Activated CD4-positive, alpha-beta T cell treated with anti-CD3 and anti-CD28 coated beads for 36 hours (primary cell): ENCODE measurements at places on chromosomes 3 and 15.
A peak's percentile ranks its signal among the peaks of the same experiment; 100 is the strongest.

DNA sequence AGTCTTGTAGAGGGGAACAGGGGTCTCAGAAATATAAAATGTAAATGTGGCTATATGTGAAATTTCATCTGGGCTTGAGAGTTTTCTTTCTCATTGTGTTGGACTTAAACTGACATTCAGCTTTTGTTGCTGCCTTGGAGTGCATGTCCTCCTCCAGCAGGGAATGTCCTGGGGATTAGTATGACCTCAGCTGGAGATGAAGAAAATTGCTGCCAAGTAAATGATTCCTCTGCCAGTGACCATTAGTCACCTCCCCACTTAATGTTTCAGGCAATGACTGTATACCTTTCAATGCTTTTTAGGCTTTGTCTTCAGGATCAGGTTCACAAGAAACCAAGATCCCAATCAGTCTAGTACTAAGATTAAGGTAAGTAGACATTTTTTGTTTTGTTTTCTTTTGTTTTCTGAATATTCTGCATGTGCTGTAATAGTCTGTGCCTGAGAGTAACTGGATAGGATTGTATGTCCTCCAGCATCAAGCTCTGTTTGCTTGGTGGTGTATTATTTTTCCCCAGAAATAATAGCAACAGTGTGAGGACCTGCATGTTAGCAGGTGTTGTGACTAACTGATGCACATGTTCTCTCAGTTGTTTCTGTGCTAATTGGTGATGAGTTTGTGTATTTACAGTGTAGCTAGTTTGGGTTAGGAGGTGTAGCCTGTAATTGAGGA lies 18.1 kb upstream of the SLC22A13 start:
- no peaks in the 10 kb centered on the region for H3K4me1 ChIP-seq
- H3K27ac ChIP-seq = no peak overlapping the region
- DNase-seq = no peak
- H3K4me3 ChIP-seq = no peak overlapping the region

- no peaks in the 10 kb centered on the region for H3K27me3 ChIP-seq
- no peak for DNase-seq
- no peak overlapping the region for H3K27ac ChIP-seq
- no peak overlapping the region for H3K4me3 ChIP-seq
- peaks cover 26% of the 10 kb centered on the region for H3K4me1 ChIP-seq
Measured at GRCh38 chr15:90212221-90213098, 11.3 kb downstream of the SEMA4B start.

- no peak overlapping the region for H3K27ac ChIP-seq
- no peaks in the 10 kb centered on the region for H3K27me3 ChIP-seq
- no peaks in the 10 kb centered on the region for H3K36me3 ChIP-seq
- H3K4me3 ChIP-seq = no peak overlapping the region
- peaks cover 3% of the 10 kb centered on the region for H3K4me1 ChIP-seq
- DNase-seq = peak; percentile 38
Measured at GRCh38 chr3:69250014-69250413, 127.6 kb upstream of the LMOD3 start.

DNA sequence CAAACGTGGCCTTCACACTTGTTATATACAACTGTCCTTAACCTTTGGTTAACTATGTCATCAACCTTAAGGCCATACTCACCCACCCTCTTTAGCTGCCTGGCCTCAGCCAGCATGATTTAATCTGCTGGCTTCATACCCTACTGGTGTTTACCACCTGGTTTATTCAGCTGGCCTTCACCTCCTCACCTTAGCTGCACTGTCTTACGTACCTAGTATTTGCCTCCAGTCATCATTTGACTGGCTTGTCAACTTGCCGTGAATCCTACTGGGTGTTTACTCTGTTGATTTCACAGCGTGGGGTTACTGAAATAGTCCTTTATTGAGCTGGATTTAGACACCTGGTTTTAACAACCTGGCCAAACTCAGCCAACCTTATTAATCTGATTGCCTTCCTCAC lies 102.8 kb downstream of the IL12A start:
- H3K4me3 ChIP-seq = no peak overlapping the region
- DNase-seq = no peak
- H3K27me3 ChIP-seq = no peaks in the 10 kb centered on the region
- H3K4me1 ChIP-seq = no peaks in the 10 kb centered on the region

DNA sequence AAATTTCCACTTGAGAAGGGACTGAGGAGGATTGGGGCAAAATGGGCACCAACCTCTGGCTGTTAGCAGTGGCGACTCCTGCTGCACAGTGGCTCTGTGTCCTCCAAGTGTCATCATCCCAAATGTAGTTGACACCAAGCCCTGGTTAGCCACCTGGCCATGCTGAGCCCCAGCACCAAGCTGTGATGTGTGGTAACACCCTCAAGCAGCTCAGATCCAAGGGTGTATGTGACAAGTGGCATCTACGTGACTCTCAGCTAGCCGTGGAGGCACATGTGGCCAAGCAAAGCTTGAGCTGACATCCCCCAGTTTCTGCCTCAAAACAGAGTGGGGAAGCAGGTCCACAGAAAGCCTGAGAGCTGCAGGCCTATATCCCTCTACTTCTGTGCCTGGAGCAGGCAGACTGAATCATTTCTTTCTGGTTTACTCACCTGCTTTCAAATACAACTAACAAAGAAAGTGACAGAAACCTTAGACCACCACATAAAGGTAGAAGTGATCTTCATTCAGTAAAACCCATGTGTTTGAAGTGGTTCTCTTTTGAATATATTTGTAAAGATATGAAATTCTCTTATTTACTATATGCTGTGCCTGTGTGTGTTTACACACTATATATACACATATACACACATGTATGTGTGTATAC lies 40.0 kb downstream of the FOXP1 start:
- H3K4me3 ChIP-seq = no peak overlapping the region
- no peak overlapping the region for H3K27ac ChIP-seq
- H3K4me1 ChIP-seq = peaks cover 20% of the 10 kb centered on the region
- DNase-seq = peak; percentile 54

GRCh38 chr3:186759231-186759930 lies 24.0 kb upstream of the EIF4A2 start:
- peaks cover 5% of the 10 kb centered on the region for H3K36me3 ChIP-seq
- H3K4me1 ChIP-seq = peaks cover 4% of the 10 kb centered on the region
- H3K27me3 ChIP-seq = peaks cover 4% of the 10 kb centered on the region
- H3K27ac ChIP-seq = no peak overlapping the region

DNA sequence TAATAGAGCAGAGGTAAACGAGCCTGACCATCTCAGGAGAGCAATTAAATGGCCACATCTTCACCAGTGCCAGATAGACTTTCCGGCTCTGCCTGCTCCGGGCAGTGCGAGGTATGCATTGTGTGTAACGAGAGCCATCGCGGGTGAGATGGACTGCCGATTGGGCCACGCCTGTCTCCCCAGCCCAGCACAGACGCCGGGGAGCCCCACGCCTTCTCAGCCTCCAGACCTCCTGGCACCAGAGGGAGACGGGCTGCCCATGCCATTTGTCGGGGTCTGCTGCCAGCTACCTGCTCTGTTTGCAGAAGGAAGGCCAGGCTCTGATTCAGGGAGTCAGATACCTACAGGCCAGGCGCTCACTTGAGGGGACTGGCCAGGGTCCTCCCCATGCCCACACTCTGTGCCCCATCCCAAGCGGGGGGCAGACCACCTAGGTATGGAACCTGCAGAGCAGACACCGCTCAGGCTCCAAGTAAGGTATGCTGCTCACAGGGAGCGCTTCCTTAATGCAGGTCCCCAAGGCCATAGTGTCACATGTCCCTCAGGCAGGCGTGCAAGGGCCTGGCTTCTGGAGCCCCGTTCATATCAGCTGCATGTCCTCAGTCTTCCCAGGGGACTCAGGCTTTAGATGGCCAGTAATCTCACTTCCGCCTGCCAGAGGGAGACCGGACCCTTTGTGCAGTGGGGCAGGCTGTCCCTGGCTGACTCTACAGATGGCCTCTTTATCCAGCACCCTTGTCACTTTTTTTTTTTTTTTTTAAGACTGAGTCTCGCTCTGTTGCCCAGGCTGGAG lies 62.2 kb downstream of the DNAJB8 start:
- no peak for DNase-seq
- no peak overlapping the region for H3K27ac ChIP-seq
- H3K4me3 ChIP-seq = no peak overlapping the region
- no peaks in the 10 kb centered on the region for H3K36me3 ChIP-seq
- no peaks in the 10 kb centered on the region for H3K27me3 ChIP-seq
- H3K4me1 ChIP-seq = no peaks in the 10 kb centered on the region

DNA sequence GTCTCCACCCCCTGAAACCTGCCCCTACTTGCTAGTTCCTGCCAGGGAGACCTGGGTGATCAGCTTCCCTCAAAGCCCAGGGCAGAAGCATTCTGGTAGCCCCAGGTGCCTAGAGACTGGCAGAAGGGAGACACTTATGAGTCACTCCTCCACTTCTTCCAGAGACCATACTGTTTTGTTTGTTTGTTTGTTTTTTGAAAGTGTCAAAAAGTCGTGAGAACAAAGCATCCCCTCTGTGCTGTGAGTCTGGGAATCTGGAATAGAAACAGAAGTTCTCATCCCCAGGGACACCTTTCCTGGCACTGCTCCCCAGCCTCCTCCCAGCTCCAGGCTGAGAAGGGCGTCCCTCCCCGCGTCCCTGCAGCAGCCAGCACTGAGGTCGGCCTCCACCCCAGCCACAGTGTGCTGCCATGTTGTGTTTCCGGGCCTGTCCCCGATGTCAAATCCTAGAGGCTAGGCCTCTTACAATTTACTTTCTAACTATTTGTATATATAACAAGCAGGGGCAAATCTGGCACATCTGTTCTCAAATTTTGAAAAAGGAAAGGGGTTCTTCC lies 573.0 kb downstream of the RBMS3 start:
- no peak overlapping the region for H3K4me3 ChIP-seq
- H3K27ac ChIP-seq = no peak overlapping the region
- H3K36me3 ChIP-seq = no peaks in the 10 kb centered on the region

DNA sequence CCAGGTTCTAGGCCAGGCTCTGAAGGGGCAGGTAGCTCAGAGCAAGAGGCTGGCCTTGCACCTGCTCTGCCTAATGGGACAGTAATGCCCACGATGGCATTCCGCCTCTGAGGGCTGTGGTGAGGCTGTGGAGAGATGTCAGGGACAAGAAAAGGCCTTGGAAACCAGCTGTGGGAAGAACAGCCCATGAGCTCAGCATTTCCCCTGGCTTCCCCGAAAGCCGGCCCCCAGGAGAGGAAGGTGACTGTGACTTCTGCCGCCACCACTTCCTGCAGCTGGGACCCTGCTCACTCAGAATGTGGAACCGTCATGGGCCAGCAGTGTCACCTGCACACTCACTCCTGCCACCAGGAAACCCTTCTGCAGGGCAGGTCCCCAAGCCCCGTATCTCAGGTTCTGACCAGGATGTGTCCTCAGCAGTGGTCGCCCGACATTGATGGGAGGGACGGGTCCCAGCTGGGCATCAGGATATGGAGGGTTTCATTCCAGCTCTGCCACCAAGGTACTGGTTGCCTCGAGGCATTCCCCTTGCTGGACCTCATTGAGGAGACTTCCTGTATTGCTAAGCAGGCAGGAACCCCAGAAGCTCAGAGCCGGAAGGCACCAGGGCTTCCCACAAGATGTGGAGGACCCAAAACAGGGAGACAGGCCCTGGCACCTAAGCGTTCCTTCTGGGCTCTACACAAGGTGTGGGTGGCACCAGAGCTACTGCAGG lies 30.7 kb downstream of the SEMA7A start:
- DNase-seq = peak; percentile 94
- H3K27me3 ChIP-seq = no peaks in the 10 kb centered on the region
- peaks cover 71% of the 10 kb centered on the region for H3K4me1 ChIP-seq
- H3K36me3 ChIP-seq = no peaks in the 10 kb centered on the region

GRCh38 chr15:20340931-20341661 lies 200.5 kb downstream of the GOLGA6L6 start:
- no peak overlapping the region for H3K27ac ChIP-seq
- no peaks in the 10 kb centered on the region for H3K27me3 ChIP-seq
- peak; percentile 41 for DNase-seq
- peaks cover 4% of the 10 kb centered on the region for H3K36me3 ChIP-seq
- no peaks in the 10 kb centered on the region for H3K4me1 ChIP-seq

DNA sequence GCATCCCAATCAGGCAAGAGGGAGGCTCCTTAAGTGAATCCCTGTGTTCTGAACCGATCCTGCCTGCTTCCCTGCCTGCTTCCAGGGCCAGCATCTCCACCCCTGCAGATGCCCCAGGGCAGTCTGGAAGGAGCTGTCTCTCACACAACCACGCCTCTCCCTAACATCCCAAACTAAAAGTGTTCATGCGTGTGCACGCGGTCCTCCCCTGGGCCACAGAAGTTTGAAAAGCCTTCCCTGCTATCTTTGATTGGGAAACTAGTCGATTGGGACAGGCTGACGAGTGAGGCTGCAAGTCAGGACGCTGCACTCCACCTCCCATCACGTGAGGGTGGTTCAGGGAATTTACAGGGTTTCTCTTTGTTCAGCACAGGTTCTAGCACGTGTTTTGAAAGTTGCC lies 340.9 kb upstream of the ICE2 start:
- no peak for DNase-seq
- peaks cover 38% of the 10 kb centered on the region for H3K4me1 ChIP-seq
- H3K36me3 ChIP-seq = no peaks in the 10 kb centered on the region
- H3K4me3 ChIP-seq = peak overlapping the region; percentile 42
- no peaks in the 10 kb centered on the region for H3K27me3 ChIP-seq

- H3K27ac ChIP-seq = no peak overlapping the region
- H3K36me3 ChIP-seq = no peaks in the 10 kb centered on the region
- no peak for DNase-seq
Measured at GRCh38 chr3:190118438-190118837, 2.3 kb downstream of the P3H2 start.

- DNase-seq = no peak
- H3K36me3 ChIP-seq = no peaks in the 10 kb centered on the region
- no peak overlapping the region for H3K4me3 ChIP-seq
- no peak overlapping the region for H3K27ac ChIP-seq
Measured at GRCh38 chr3:126118591-126118990, 34.7 kb upstream of the SLC41A3 start.

DNA sequence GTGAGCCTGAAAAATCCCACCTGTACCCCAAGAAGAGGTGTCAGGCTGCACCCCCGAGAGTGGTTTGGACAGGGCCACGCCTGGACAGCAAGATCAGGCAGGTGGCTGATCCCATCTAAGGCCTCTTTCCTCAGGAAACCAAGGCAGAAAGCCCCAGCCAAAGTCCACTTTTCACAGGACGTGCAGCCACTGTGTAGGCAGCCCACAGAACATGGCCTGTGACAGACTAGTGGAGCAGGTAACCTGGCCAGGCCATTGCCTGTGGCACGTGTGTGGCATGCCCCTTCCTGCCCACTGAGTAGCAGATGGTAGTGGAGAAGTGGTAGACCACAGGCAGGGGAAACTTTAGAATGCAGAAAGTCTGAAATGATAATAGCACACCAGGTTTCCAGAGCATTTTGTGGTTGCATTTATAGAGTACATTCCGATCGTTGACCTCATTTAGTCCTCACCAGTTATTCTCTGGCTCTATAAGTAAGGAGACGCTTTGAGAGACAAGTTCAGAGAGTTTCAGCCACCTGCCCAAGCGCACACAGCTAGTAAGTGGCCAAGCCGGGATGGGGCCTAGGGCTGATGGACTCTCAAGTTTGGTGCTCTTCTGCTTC lies 68.7 kb downstream of the AAGAB start:
- DNase-seq = peak; percentile 40
- H3K36me3 ChIP-seq = peaks cover 27% of the 10 kb centered on the region
- no peaks in the 10 kb centered on the region for H3K27me3 ChIP-seq
- H3K27ac ChIP-seq = peak overlapping the region; percentile 75

GRCh38 chr15:61807281-61807929 lies 252.8 kb downstream of the VPS13C start:
- no peaks in the 10 kb centered on the region for H3K36me3 ChIP-seq
- DNase-seq = no peak
- peaks cover 2% of the 10 kb centered on the region for H3K27me3 ChIP-seq
- H3K4me3 ChIP-seq = no peak overlapping the region
- no peak overlapping the region for H3K27ac ChIP-seq
